CD4-positive, alpha-beta T cell treated with Interferon alpha-2 for 1 hour (primary cell): ENCODE measurements at places on chromosomes 3 and 15.
A peak's percentile ranks its signal among the peaks of the same experiment; 100 is the strongest.

GRCh38 chr15:77853008-77853328, 220.3 kb upstream of the LINGO1 start:
- no peak for DNase-seq

- DNase-seq, result no peak
Observed at GRCh38 chr15:67915461-67916374, 75.9 kb upstream of the RNU6-1 start.

- no peak for DNase-seq
Observed at GRCh38 chr3:10632125-10632524, 126.7 kb upstream of the ATP2B2 start.

GRCh38 chr3:71949442-71949841, 164.5 kb upstream of the PROK2 start:
- DNase-seq, result no peak

- no peak for DNase-seq
Observed at GRCh38 chr15:96047255-96047931, 283.1 kb upstream of the NR2F2 start.

DNA sequence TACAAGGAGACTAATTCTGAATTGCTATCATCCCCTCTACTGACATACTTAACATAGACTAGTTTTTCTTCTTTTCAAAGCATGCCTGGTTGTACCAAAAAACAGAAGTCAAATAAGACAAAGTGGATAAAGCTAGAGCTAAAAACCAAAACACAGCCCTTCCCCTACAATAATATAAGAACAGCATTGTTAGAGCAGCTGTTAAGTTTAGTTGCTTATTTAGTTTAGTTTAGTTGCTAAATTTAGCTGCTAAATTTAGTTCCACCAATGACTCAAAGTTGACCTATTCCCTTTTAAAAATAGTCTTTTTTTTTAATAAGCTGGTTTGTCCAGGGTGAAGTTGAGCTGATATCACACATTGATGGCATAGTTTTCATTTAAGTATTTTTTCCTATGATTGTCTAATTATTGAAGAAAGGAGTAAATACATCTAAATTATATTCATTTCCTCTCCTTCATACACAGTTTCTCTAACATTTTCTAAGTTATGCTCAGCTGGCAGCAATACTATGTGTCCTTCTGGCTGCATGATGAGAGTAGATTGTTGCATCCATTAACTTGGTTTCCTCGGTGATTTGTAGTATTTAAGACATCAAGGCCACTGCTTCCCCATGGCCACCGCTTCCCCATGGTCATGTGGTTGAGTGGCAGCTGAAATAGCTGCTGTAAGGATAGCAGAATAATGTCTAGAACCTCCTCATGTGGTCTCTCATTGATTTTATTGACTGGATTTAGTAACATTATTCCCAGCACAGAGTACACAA, 718.6 kb upstream of the NECTIN3 start:
- no peak for DNase-seq

DNA sequence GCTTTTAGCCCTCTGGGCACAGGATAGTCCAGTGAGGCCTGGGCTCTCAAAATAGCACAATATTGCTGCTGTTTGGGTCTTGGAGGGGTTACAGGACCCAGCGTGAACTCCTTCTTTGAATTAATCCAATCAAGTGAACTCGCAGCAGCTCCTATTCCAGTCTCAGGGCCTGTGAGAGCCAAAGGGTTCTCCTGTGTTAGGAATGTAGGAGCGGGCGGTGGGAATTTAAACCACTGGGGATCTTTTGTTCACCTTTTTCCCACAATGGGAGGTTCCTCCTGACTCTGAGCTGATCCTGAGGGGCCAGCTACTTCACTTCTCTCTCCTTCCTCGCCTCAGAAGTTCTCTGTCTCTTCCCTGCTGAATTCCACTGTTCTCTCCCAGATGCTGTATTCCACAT, 504.0 kb downstream of the UNC13C start:
- DNase-seq, result no peak

DNA sequence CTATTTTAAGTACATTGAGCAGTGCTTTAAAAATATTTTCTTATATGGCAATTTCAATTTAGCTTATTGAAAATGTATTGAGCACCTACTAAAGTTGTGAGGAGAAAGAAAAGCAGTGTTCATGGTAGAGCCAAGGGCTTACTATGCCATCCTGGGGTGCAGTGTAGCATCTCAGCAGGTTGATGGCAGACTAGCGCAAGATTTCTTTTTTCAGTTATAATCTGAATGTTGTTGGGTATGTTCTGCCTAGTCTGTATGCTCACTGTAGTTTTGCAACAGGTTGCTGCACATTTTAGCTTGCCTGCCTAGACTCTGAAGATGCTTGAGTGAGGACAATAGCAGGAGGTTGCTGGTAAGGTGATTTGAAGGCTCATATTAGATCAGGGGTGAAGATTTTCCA, 103.1 kb upstream of the UNC13C start:
- no peak for DNase-seq

DNA sequence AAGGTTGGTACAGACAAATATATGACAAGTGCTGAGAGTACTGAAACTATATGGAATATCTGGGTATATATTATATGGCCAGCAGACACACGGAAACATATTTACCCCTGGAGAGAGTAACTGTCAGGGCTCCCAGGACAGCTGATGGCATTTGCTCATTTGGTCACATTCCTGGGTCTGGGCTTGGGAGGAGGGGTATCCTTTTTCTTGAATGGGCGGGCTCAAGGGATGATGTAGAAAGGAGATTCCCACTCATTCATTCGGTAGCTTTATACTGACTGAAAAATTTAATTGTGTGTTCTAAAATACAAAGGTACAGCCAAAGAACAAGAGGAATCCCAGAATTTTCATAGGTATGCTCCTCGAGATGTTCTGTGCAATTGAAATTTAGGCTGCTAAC, 131.0 kb downstream of the KCNAB1 start:
- DNase-seq, result no peak

GRCh38 chr3:49793486-49794085, 6.1 kb downstream of the CDHR4 start:
- DNase-seq, result no peak

- DNase-seq, result no peak
Observed at GRCh38 chr15:32737304-32737703, 19.5 kb downstream of the GREM1 start.

DNA sequence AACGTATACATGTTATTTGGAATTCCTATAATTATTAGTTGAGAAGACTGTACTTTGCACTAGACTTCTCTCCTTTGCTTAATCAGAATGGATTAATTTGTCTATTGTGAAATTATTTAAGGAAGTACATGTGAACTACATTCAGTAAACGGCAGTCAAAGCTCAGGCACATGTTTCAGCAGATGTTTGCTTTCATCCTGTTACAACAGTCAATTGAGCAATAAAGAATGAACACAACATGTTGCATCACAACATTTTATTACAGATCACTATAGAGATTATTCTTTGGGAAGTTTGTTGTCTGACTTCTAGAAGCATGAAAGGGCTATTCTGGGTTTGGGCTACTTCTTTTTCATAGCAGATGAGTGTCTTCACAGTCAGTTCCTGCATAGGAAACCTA, 39.2 kb downstream of the RAB27A start:
- DNase-seq, result no peak

GRCh38 chr15:75718328-75718727, 5.7 kb upstream of the CSPG4 start:
- DNase-seq, result no peak

GRCh38 chr15:78868366-78868765, 4.3 kb upstream of the MORF4L1 start:
- no peak for DNase-seq

GRCh38 chr3:36232797-36233489, 147.4 kb upstream of the STAC start:
- no peak for DNase-seq

GRCh38 chr3:64122476-64122875, 99.2 kb upstream of the PSMD6 start:
- DNase-seq, result no peak

- DNase-seq, result no peak
Observed at GRCh38 chr15:88990185-88990679, 77.1 kb upstream of the MFGE8 start.

DNA sequence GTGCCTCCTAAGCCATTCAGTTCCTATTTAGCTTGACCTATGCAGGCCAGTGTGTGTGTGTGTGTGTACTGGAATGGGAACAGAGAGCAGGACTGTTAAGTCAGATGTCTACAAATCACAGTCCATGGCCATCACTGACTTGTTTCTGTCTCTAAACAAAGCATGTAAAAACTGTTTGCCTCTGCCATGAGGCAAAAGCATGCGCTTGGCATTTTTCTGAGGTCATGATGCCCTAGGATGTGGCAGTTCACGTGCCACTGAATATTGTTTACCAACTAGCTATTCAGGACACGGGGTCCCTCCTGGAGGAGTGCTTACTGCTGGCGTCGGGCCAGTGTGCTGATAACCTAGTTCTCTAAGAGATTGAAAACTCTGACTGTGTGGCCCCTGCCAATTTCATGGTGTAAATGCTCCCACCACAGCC, 8.2 kb upstream of the ATP13A3 start:
- DNase-seq, result no peak

DNA sequence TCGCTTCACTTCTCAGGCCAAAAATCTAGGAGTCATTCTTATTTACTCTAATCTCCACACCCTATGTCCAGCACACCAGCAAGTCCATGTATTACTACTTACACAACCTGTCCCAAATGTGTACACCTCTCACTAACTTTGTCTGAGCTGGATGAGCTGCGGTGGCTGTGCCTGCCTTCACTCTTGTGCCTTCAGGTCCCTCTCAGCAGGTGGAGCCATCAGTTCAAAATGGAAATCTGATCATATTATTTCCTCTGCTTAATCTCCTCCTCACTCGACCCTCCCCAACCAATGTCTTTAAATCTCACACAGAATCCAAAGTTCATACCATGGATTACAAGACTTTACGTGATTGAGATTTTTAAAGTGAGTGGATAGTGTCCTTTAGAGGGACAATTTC, 82.8 kb downstream of the SSR3 start:
- peak; percentile 27 for DNase-seq

DNA sequence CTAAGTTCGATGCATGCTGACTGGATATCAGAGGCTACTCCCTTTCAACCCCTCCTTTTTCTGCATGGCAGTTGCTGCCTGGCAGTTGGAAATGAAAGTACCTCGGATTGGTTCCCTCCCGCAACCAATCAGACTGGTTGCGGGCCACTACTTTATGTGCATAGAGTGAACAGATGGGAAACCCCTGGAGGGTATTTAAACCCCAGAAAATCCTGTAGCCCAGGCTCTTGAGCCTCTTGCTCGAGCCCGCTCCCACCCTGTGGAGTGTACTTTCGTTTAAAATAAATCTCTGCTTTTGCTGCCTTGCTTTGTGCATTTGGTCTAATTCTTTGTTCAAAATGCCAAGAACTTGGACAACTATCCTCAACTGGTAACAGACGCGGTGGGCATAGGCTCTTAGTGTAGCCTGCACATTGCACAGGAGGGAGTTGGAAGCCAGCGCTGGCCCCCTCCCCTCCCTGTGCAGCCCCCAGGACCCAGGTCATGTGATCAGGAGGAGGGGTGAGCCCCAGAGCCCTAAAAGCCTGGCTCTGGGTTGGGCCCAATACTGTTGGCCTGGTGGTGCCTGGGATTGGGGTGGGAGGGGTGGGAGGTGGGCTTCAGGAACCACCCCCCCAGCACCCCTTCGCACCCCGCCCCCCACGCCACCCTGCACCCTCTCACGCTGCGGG, 26.8 kb downstream of the RHCG start:
- no peak for DNase-seq

GRCh38 chr3:60967141-60967540, 284.1 kb downstream of the FHIT start:
- no peak for DNase-seq

GRCh38 chr15:85950101-85950500, 129.6 kb upstream of the AGBL1 start:
- DNase-seq, result no peak

GRCh38 chr3:123720638-123721037, 135.8 kb upstream of the HACD2 start:
- DNase-seq, result no peak

DNA sequence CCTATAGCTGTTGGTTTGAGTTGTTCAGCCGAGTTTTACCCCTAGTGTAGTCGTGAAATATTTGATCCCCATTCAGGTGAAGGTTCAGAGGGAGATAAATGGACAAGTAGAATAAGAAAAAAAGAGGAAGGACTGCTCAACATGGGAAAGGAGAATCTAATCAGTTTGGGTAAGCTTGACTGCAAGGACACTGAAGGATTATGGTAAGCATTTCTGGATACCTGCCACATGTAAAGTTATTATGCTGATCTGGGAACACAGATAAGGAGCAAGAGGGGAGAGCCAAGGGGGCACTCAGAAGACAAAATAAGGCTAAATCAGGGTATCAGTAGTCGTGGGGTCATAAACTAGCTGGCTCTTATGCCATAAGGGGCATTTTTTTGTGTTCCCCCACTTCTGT, 49.9 kb downstream of the TFG start:
- no peak for DNase-seq

- no peak for DNase-seq
Observed at GRCh38 chr15:95944193-95944592, 386.3 kb upstream of the NR2F2 start.
